BJ (cell line): ENCODE measurements at places on chromosomes 2 and 18.

DNA sequence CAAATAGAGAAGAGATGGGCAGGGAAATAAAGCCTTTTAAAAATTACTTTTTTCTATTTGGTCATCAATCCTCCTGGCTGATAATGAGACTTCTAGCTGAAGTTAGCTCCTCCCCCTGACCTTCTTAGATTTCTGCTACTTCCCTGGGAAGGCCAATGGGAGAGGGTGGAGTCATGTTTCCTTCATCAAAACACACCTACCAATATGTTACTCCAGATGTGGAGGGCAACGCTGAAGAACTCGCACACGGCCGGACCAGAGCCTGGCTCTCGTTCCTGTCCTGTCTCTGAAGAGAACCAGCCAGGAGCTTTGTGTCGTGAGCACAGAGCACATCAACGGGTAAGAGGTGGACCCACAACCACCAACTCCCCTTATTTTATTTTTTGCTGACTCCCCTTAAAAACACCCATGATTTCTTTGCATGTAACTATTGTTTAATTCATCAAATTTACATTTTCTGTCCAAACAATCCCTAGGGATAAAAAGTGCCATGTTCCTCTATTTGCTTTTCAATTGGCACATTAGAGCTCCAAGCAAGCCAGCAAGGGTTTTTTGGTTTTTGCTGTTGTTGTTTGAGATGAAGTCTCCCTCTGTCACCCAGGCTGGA is 94.9 kb downstream of the ADD2 start:
- DNase-seq, result no peak

- DNase-seq, result no peak
These were observed 335.3 kb downstream of the DLGAP1 start for GRCh38 chr18:4119813-4120212.

GRCh38 chr2:180955101-180955500 is 25.3 kb upstream of the UBE2E3 start:
- DNase-seq, result no peak

- no peak for DNase-seq
These were observed 422.0 kb downstream of the CBLN2 start for GRCh38 chr18:72122103-72122502.

DNA sequence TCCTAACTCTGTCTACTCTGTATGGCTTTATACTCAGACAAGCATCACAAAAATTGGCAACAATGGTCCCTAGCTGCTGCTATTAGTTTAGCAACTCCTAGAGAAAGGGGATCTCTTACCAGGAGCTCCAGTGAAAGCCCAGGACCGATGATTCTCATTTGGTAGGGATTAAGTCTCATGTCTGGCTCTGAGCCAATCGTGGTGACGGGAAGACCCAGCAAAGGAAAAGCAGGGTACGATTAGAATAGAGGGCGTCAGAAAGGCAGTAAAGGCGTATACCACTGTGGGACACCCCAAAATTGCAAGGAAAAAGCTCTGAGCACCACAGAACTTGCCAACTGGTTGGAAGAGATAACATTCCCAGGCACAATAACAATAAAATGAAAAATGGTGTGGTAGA is 129.5 kb downstream of the MTCL1 start:
- DNase-seq, result no peak

GRCh38 chr2:229922449-229923386 is at the start of gene FBXO36:
Gene FBXO36 (plus strand): TSS chr2:229922503. CDS start chr2:229922514, 11 bp downstream.
- DNase-seq, result no peak

- no peak for DNase-seq
These were observed 531.2 kb downstream of the PIK3C3 start for GRCh38 chr18:42486271-42486670.
